ENCODE measurements at places on chromosomes 5 and 9. TPM values are rescaled to one million over a fixed set of nuclear protein-coding genes. Genes with fewer than 3 reads are reported as not detected.
A peak's percentile ranks its signal among the peaks of the same experiment; 100 is the strongest.

The MYMK gene
- total RNA-seq = 18.3 TPM

The CXCL14 gene
- 71.1 TPM for total RNA-seq

DNA sequence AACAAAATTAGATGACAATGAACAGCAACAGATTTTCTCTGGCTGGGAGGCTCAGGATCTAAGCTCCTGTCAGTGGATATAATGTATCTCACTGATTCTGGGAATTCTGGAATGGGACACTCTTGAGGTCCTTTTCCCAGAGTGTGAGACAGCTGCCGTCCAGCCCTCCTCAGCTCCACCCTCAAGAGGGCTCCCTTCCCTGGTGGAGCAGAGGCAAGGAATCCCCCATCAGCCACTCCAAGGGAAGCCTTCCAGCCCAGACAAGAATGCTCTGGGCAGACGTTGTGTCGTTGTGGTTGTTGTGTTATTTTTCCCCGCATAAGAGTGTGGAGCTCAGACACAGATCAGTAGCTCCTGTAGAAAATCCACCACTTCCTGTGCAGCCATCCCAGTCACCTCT lies 47.7 kb upstream of the ATP10B start:
- DNase-seq = no peak

DNA sequence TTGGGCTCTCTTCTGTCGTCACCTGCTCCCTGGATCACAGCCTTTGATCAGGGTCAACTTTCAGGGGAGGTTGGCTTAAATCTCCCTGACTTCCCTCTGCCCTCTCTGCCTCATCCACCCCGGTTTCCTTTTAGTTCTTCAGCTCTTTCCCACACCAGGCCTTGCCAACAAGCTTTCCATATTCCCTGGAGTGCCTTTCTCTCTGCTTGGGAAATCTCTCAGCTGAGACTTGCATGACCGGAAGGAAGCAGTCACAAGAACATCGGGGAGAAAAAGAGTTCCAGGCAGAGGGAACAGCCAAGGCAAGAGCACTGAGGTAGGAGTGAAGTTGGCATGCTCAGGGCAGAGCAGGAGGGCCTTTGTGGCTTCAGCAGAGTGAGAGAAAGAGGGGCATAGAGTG lies 88.4 kb upstream of the HSPA9 start:
- DNase-seq = no peak

DNA sequence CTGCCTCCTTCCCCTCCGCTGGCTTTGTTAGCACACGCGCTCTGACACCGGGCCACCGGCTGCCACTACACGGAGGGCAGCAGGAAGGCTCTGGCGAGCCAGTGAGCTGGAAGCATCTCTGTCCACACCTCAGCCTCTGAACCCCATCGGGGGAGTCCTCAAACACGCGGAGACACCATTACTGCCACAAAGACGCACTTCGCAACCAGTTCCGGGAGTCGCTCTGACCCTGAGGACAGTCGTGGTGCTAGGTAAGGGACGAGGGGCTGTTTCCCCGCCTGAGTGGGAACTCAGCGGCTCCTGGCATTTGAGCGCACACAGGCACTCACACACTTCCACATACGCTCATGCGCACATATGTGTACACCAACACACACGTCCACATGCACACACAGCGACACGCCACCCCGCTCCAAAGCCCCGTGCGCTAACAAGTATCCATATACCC lies 160.0 kb downstream of the C9orf152 start:
- peak; percentile 61 for DNase-seq

DNA sequence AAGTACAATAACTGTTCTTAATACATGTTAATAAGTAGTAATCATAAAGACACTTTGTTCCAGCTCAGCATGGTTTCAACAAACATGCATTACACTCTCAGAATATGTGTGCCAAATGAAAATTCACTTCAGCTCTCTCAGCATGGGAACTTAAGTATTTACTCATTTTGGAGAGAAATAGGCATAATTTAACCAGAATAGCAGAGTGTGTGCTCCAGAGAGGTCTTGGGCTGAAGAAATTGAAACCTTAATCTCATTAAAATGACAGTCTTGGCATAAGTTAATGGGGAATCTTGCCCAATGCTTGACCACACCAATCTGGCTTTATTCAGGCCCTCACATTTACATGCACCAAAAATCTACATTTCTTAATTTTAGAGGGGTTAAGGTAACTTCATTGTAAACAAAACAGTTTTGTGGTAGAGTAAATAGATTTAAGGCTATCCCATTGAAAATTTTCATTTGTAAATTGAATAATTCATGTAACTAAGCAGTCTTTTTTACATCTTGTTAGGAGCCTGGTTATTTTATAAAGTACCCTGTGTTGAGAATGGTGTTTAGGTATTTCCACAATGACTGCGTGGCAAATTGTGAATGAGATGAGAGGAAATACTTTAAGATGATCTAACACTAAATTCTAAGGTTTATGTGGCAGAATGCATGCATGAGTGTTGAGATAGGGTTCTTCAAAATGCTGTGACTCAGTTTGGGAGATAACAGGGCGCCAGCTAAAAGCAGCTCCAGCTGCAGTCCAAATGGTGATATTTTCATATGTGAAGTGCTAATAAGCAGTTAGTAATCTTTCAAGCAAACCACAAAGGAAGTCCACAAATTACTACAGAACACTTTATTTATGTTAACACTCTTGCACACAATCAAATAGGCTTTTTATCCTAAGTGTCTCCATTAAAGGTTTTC lies 11.3 kb upstream of the LOX start:
- DNase-seq = no peak

- peak; percentile 77 for DNase-seq
Observed at GRCh38 chr9:108272349-108272899, 583.4 kb downstream of the ACTL7B start.

DNA sequence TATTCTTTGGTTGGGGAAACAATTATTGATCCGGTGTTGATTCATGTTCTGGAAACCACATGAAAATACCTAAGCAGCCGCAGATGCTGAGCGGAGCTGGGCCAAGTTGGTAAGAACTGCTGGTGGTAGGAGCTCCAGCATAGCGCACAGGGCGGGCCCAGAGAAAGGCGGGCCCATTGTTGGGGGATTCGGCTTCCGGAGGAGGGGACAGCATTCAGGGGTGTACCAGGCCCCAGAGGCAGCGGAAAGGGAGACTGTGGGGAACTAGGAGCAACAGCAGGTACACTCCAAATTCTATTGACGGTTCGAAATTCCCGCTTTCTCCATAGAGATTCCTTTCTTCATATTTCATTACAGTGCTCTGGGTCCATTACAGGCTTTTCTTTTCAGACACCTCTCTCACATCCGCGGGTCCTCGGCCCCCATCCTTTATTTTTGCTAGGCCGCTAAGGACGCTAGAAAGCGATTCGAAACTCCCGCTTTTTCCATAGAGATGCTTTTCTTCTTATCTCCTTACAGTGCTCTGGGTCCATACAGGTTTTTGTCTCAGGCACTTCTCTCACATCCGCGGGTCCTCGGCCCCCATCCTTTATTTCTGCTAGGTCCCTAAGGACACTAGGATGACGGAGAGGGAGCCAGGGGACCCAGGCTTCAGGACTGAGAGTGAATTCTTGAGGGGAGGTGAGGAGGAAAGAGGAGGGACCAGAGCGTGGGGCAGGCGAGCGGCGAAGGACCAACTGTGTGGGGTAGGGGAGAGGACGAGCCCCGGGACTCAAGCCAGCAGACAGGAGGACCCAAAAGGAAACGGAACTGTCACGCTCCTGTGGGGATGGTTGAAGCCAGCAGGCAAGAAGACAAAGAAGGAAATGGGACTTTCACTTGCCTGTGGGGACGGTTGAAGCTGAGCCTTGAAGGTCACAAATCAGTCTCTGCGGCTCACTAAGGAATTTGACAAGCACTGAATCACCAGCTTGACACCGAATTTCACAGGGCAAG lies at the start of gene CCDC152:
CCDC152 (plus strand) TSS at position 213 of the 996 bp plus-strand sequence. CDS start 2,304 bp downstream, outside the sequence.
- peak; percentile 52 for DNase-seq

GRCh38 chr5:112870966-112871365 lies 9.9 kb downstream of the SRP19 start:
- DNase-seq = no peak
